Stimulated activated CD8-positive, alpha-beta memory T cell treated with anti-CD3 and anti-CD28 coated beads, Interleukin-2, amount 100 ng/mL, for 1 hour (primary cell): ENCODE measurements at places on chromosomes 3 and 15.

- DNase-seq = no peak
These were observed 9.1 kb upstream of the CADPS start for GRCh38 chr3:62884096-62884870.

- no peak for DNase-seq
These were observed 533.5 kb upstream of the ZNF385D start for GRCh38 chr3:22284559-22284958.

DNA sequence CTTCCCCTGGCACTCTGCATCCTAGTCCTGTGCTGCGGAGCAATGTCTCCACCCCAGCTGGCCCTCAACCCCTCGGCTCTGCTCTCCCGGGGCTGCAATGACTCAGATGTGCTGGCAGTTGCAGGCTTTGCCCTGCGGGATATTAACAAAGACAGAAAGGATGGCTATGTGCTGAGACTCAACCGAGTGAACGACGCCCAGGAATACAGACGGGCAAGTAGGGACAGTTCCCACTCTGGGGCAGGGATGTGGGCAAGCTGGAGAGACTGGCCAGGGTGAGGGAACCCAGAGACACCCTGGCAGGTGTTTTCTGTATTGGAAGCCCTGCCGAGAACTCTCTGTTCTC is 247 bp downstream of the FETUB start:
- no peak for DNase-seq

GRCh38 chr15:69408841-69409240 is 5.3 kb upstream of the KIF23 start:
- DNase-seq = no peak

GRCh38 chr15:35208353-35208752 is 123.3 kb upstream of the NANOGP8 start:
- no peak for DNase-seq

DNA sequence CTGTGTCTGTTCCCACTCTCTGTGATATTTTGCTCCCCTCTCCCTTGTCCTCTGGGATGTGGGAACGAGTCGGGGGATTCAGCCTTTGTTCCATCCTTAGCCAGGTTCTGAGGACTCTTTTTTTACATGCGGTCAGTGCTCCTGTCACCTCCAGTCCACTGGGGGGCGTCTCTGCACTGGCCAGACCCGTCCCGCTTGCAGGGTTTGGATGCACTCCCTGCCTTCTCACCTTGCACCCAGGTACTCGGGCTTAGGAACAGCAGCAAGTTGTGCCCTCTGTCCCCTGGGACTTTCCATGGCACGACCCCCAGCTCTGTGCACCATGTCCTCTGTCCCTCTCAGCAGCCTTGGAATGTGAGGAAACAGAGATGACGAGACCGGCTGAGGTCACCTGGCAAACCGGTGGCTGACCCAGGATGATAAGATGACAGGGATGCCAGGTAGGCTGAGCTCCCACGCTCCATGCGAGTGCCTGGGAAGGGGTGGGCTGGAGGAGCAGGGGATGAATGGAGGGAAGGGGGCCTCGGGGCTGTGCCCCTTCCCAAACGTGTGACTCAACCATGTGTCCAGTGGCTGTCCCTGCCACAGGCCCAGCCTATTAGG is 27.3 kb upstream of the FGD5 start:
- no peak for DNase-seq

DNA sequence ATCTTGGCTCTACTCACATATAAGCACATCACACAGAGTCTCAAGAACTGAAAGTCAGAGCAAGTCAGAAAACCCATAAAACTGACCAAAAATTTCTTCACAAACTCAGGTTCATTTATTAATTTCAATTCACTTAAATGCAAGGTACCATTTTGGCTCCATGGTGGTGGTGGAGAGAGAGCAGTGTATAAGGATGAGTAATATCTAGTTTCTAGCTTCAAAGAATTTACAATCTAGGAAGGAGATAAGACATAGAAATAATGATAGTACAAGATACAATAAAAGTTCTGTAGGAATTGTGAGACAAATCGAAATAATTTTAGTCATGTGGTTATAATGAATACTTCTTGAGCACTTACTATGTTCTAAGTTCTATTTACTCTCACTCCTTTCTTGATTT is 6.7 kb upstream of the TP53BP1 start:
- no peak for DNase-seq

GRCh38 chr3:129616713-129617112 is 10.2 kb upstream of the PLXND1 start:
- DNase-seq = no peak

DNA sequence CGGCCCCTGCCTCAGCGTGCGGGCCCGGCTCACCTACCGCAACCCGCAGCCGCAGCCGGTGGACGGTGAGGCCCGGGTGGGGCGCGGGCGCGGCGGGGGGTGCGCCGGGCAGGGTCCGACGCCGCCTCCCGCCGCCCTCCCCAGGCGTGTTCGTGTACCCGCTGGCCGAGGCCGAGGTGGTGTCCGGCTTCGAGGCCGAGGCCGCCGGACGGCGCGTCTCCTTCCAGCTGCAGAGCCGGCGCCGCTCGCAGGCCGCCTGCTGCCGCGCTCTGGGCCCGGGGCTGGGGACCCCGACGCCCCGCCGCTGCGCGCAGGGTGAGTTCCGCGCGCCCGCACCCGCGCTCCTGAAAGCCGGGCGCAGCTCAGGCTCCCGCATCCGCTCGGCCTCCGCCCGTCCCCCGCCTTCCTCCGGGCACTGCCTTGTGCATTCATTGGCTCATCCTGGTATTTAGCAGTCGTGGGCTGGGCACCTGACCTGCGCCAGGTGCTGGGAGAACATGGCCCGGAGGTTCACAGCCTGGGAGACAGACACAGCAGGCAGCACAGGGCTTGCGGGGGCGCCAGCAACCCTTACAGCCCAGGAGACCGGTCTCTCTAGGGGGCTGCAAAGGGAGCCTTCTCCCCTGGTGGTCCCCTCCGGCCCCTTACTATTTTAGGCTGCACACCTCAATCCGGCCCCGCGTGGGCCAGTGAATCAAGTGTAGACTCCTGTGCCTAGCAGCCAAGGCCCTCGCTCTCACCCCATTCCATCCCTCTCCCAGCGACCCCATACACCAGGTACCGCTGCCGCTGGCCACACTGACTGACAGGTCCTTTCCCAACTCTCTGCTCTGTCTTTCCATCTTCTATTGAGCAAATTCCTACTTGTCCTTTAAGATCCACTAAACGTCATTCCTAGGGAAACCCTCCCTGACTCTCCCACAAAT is 1.5 kb downstream of the VWA5B2 start:
- no peak for DNase-seq

GRCh38 chr15:77126529-77127326 is 55.8 kb upstream of the TSPAN3 start:
- DNase-seq = no peak

DNA sequence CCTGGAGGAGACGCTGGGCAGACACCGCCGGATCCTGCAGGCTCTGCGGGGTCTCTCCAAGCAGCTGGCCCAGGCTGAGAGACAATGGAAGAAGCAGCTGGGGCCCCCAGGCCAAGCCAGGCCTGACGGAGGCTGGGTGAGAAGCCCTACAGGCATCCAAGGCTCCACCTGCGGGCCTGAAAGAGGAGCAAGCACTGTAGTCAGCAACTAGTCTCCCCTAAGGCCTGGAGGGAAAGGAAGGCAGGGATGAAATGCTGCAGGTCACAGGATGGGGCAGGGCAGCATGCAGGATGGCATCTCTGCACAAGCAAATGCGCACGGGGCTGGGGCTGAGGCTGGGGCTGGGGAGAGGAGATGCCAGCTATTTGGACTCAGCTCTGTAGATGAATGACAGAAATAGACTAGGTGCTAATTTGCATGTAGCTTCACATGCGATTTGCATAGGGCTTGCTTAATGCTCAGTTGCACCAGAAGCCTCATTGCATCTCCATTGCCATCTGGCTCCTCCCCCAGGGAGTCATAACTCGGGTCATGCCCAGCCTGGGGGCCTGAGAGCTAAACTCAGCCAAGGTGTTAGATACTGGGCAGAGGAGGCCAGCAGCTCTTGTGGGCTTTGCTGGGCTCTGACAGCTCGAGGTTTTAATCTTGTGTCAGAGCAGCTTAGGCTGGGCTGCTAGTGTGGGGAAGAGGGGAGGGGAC is 5.2 kb upstream of the CPLX3 start:
- DNase-seq = no peak

DNA sequence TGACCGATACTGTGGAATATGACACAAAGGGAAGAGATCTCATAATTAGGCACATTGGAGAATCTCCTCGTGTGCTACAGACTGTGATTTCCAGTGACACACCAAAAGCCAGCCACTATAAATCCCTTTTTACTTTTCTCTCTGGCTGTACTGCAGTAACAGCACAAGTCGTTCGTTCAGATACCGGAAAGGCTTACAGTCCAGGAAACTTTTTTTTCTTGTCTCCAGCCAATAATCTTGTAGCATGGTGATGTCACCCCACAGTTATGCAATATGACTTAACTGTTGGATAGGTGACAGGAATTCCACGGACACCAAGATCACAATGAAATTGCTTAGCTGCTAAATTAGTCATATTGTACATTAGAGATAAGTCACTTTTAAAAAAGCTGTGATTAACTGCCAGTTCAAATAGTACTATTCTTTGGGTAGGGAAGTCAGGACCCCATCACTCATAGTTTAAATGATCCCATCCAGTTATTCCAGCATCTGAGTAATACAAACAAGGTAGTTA is 36.3 kb upstream of the TSC22D2 start:
- DNase-seq = no peak

DNA sequence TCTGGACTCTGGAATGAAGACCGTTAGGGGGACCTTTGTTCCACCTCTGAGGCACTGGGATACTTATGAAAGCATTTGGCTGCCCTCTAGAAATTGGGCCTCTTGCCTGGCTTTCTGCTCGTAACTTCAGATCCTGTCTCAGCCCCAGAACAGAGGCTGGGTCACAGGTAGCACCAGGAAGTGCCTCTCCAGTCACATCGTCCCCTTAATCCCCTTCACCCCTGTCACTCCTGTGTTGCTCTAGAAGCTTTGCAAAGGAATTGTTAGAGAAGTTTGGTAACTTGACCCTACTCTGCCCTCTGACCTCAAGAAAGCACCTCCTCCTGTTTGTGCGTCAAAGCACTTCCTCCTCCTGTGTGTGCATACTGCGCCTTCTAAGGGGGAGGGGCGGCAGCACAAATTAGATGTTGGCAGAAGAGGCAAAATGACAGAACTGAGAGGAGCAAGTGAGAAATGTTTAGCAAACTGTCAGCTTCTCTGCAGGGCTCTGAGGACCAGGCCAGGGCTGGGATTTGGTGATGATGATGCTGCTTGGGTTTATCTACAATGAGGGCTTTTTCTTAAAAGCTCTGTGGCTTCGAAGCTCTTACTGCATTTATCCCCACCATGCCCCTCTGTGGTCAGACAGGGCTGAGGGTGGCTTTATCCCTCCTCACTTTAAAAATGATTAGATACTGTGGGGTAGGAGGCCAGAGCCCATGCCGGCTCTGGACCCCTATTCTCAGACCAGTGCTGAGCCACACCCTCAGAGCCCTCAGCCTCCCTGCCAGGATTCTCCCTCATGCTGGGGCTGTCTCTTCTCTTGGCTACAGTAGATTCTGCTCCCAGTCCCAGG is 76.2 kb downstream of the LARS2 start:
- no peak for DNase-seq

GRCh38 chr3:22296601-22297000 is 545.6 kb upstream of the ZNF385D start:
- DNase-seq = no peak

GRCh38 chr3:34669490-34669889 is 871.1 kb downstream of the PDCD6IP start:
- no peak for DNase-seq

GRCh38 chr3:41630708-41631107 is 331.2 kb downstream of the ULK4 start:
- DNase-seq = no peak

DNA sequence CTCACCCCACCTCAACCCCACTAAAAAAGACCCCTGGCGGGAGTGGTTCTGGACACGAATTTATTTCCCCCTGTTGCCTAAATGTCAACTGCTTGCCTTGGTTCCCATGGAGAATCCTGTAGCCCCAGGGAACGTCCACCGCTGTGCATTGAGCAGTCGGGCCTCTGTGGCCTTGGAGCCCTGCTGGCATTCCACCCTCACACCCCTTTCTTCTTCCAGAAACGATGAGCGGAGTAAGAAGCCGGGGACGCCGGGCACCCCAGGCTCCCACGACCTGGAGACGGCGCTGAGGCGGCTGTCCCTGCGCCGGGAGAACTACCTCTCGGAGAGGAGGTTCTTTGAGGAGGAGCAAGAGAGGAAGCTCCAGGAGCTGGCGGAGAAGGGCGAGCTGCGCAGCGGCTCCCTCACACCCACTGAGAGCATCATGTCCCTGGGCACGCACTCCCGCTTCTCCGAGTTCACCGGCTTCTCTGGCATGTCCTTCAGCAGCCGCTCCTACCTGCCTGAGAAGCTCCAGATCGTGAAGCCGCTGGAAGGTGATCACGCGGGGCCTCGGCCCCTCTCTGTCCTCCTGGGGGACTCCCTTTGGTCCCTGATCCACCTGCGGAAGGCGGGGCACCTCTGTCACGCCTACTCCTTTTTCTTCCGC is 63.6 kb downstream of the CCK start:
- no peak for DNase-seq

DNA sequence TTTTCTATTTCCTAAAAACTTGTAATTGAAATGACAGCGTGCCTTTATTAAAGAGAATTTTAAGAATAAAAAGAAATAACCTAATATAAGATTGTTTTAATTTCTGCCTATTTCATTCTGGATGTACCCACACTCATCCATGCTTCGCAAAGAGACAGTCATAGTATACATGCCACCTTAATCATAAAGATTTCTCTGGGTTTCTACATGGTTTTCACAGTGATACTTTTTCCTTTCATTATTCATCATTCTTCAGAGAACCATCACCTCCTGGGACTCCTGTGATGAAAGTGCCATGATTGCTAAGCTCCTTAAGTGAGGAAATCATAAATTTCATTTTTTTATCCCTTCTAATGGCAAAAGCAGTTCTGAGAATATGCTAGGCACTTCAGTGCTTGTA is 4.3 kb upstream of the CCR8 start:
- no peak for DNase-seq

- DNase-seq = no peak
These were observed 43.4 kb downstream of the C2CD4A start for GRCh38 chr15:62109982-62110851.

GRCh38 chr3:31562525-31562924 is 29.8 kb downstream of the STT3B start:
- DNase-seq = no peak

DNA sequence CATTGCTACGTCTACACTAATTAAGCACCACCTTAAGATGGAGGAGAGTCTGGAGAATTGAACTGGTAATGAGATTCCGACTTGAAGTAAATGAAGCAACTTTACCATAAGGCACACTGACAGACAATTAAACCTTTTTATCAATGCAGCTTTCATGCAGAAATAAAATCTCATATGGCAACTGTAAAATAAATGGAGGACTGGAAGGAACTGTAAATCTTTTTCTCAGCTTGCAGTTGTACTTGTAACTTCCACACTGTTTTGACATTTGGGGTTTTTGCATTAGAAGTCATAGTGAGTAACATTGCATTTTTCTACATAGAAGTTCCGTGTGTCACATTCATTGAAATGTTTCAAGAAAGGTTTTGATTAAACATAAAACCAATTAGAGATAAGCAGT is 705.3 kb downstream of the NLGN1 start:
- DNase-seq = no peak

GRCh38 chr15:42056934-42057798 is 36.3 kb upstream of the PLA2G4E start:
- DNase-seq = no peak

GRCh38 chr3:145911016-145911415 is 250.0 kb downstream of the PLOD2 start:
- no peak for DNase-seq

- DNase-seq = no peak
These were observed 79.5 kb downstream of the KBTBD8 start for GRCh38 chr3:67077656-67078055.
